Kidney (tissue), 22 donors: ENCODE measurements at places on chromosomes 4 and X. TPM values are rescaled to one million over a fixed set of nuclear protein-coding genes. Genes with fewer than 3 reads are reported as not detected.
A peak's percentile ranks its signal among the peaks of the same experiment; 100 is the strongest.

GRCh38 chrX:31679861-31680260, 608.0 kb upstream of the FTHL17 start:
- no peak for DNase-seq

- peak; percentile 35 for DNase-seq
Observed at GRCh38 chrX:111375747-111376146, 36.2 kb downstream of the DCX start.

DNA sequence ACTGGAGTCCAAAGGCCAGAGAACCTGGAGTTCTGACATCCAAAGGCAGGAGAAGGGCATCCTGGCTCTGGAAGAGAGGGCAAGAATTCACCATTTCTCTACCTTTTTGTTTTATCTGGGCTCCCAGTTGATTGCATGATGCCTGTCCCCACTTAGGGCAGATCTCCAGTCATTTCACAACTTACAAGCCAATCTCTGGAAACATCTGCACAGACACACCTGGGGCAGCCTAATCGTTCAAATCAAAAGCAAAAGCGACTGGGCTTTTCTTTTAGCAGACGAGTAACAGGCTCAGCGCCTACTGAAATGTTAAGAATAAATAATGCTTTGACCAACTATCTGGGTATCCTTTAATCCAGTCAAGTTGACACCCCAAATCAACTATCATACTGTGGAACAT, 136.0 kb upstream of the NPY2R start:
- no peak for DNase-seq

- DNase-seq, result no peak
Observed at GRCh38 chr4:176188654-176189053, 6.7 kb downstream of the SPATA4 start.

GRCh38 chr4:20944451-20944850, 244.2 kb downstream of the PACRGL start:
- no peak for DNase-seq

DNA sequence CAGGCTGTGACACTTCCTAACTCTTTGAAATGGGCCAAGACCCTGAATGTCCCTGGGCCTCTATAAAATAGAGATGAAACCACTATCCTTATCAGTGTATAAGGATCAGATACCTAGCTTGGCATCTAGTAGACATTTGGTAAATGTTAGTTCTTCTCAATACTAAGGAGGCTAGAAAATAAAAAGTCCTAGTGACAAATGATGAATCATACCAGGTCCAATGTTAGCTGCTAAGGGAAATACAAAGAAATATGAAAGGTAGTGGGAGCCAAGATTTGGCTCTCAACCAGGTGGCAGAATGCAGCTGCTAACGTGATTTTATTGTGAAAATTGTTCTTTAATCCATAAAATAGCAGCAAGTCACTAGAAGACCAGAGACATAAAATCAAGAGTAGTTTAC, 19.8 kb upstream of the PPARGC1A start:
- no peak for DNase-seq

- no peak for DNase-seq
Observed at GRCh38 chrX:119158226-119158625, 30.6 kb upstream of the KIAA1210 start.

DNA sequence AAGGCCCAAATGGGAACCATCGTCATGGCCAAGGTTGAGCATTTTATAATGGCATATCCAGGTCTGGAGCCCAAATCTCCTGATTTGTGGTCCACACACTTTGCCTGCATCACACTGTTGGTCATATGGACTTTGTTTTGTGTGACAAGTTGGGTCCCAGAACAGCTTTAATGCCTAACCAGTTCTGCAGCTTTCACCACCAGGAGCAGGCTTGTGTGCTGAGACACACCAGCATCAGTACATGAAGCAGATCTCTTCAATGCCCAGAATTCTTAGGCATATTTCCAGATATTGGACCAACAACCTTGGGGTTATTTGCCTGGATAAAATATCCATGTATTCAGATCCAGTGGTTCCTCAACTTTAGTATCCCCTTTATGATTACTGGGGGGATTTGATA, 371.3 kb downstream of the FBXW7 start:
- no peak for DNase-seq

DNA sequence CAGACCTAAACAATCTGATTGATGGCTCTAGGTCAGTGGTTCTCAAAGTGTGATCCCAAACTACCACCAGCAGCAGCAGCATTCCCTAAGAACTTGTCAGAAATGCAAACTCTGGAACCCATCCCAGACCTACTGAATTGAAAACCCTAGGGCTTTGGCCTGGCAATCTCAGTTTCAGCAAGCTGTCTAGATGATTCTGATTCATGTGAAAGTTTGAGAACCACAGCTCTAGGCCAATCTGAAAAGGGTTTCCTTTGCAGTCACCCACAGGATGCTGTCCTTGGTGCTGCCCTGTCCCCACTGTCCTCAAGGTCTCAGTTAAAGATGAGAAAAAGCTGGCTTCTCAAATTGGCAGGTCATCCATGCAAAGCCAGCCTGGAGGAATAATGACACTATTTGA, 34.8 kb downstream of the SMPX start:
- no peak for DNase-seq

- DNase-seq, result peak; percentile 65
Observed at GRCh38 chr4:164383358-164384220, 370.3 kb upstream of the SMIM31 start.

DNA sequence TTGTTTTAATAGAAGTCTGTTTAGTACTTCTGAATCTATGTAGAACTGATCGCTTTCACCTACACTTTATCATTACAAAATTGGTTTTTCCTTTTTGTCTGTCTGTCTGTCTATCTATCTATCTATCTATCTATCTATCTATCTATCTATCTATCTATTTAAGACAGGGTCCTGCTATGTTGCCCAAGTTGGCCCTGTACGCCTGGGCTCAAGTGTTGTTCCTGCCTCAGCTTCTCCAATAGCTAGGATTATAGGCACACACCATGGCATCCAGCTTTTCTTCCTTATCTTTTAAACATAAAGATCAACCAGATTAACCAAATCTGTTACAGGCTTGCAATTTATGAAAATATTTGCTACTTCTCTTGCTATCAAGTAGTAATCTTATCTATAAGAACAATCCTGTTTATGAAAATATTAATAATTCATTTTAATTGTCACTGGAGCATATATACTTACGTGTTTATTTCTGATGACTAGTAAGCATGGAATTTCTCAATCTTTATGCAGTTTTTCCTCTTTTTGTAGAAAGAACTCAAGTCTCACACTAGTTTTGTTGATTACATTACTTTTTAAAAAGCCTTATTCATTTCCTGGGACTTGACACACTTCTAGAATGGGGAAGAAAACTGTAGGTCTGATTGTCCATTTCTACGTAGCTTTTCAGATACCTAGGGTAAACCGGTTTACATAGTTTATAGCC, 24.5 kb downstream of the KIAA0232 start:
- no peak for DNase-seq

Gene MAGEB2
- 0.16 TPM for total RNA-seq
